ENCODE measurements at places on chromosomes 3 and 15.

DNA sequence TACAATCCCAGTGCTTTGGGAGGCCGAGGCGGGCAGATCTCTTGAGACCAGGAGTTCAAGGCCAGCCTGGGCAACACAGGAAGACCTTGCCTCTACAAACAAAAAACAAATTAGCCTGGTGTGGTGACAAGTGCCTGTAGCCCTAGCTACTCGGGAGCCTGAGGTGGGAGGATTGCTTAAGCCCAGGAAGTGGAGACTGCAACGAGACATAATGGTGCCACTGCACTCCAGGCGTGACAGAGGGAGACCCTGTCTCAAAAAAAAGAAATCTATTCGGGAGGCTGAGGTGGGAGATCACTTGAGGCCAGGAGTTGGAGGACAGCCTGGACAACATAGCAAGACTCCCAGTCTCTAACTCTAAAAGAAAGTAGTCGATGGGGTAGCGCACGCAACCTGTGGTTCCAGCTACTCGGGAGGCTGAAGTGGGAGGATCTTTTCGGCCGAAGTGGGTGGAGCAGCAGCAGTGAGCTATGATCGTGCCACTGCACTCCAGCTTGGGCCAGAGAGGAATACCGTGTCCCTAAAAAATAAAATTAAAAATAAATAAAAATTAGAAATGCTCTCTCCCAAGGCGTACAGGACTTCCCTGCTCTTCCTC, 775 bp downstream of the C3orf33 start:
- peak; percentile 38 for DNase-seq

DNA sequence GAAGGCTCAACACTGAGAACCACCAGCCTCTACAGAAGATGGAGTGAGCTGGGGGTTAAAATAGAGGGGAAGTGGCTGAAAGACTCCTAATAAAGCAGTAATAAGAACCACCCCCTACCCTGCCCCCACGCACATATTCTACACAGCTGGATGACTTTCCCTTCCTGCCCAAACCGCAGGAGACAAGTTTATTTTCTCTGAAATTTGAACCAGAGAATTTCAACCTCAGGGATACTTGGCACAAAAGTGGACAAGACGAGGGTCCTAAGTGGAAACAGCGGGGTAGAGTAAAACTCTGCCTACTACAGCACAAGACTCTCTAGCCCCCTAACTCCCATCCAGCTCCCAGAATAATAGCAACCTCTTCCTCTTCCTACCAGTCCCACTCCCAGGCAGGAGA, 28.4 kb downstream of the USF3 start:
- no peak for DNase-seq

DNA sequence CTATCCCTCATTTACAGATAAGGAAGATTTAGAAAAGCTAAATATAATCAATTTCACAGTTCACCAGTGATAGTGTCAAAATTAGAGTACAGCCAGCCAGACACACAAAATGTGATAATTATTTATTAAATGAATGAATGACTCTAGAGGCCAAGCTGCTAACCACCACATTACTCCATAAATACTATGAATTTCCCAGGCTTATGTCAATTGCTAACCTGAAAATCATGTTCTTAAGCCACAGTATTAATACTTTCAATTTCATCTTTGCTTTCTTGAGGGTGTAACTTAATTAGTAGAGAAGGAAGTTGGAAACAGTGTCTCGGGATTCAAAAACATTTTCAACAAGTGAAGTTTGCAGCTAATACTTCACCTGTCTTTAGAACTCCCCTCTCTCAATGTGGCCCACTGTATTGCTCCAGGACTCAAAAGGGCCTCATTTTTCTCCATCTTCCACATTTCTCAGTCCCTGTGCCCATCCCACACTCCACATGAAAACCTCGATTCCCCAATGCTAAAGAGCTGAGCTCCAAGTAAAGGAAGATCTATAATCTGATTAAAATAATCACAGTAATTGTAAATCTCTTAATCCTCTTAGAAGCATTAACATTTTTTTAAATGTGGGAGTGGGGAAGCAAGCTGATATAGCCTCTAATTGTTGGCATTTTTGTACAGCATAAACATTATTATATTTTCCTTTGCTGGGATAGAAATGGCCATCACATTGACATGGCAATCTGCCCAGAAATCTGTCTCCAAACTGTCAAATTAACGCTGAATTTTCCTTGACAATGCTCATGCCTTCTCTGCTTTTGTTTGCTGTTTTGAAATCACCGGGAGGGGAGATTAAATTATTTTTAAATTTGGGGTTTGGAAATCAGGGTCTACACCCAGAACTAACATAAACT, 765.1 kb downstream of the ROBO1 start:
- DNase-seq, result no peak

GRCh38 chr3:127171721-127172120, 21.2 kb upstream of the PRR23E start:
- no peak for DNase-seq

GRCh38 chr3:177529071-177529550, 331.8 kb upstream of the TBL1XR1 start:
- no peak for DNase-seq

DNA sequence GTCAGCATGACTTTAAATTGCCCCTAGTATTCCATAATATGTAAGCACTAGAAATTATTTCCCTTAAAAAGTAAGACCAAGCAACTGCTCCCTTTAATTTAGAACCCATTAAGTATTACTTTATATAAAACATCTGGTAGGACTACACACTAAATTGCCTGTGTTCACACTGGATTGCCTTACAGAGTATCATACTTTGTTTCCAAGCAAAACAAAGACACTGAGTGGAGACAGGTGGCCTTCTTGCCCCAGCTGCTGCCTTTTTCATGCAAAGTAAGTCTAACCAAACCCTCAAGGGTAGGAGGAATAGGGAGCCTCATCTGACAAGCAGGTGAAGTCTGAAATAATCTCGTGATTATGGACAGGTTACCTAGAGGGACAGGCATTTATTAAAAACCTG, 87.3 kb downstream of the PEX5L start:
- no peak for DNase-seq

DNA sequence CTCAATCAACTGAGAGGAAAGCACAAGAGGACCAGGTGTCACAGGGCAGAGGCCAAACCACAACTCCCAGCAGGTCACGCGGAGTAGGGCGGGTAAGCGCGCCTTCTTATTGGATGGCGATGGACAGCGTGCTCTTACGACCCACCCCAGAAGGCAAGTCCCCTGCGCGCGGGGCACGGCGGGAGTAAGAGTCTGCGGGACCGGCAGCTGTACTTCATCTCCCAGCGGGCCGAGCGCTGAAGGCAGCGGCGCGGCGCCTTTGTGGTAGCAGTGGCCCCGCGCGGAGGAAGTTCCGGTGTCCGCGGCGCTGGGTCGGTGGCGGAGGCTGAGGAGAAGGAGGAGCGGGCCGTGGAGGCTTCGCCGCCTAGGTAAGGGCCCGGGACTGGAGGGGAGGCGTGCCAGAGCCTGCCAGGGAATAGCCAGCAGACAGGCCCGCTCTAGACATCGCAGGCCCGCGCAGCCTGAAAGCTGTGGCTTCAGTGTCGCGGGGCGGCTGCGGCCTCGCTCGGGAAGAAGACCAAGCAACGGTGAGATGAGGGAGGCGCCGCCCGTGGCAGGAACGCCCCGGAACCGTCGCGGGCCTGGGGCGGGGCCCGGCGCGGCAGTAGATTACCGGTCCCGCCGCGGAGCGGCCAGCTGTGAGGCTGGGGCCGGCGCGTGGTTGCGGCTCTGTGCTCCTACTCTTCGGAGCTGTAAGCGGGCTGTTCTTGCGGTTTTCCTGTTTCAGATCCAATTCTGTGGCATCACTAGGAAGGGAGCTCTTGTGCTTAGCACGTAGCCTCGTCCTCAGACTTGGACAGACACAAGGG, at the start of gene RBM6:
Gene RBM6, plus strand, starts transcription at position 293 of the 809 bp plus-strand sequence. CDS start 22,492 bp downstream, outside the sequence.
- peak; percentile 94 for DNase-seq

- no peak for DNase-seq
These were observed 88.6 kb downstream of the GTPBP8 start for GRCh38 chr3:113079218-113079961.

DNA sequence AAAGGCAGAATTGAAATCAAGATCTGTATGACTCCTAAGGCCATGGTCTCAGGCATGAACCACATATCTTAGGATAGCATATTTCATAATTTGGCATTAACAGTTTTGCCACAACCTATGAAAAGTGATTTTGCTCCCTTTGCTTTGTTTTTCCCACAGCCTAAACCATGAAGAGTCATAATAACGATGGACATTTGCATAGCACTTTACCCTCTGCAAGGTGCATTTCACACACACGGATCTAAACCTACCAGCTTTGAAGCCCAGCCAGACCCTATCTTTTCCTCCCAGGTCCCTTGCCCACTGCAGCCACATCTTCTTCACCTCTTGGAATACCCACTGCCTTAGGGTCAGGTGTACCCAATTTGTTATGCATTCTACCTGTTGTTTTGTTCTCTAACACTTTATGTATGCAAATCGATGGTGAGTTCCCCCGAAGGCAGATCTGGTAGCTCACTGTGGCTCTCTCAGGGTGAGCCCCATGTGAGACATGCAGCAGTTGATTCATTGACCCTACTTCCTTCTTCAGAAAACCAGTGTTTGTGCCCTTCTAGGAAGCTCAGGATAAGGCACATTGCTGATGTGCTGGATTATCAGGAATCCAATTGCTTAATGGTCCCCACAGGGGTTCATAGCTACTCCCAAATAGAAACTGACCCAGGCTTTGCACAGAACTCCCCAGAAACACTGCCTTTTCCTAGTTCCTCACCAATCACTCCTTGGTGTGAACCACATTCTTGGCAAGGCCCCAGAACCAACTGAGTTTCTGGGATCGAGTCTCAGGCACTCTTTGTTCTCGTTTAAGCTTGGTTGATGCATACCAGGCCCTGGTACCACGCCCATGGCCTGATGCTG, 8.7 kb downstream of the ARHGAP31 start:
- no peak for DNase-seq

DNA sequence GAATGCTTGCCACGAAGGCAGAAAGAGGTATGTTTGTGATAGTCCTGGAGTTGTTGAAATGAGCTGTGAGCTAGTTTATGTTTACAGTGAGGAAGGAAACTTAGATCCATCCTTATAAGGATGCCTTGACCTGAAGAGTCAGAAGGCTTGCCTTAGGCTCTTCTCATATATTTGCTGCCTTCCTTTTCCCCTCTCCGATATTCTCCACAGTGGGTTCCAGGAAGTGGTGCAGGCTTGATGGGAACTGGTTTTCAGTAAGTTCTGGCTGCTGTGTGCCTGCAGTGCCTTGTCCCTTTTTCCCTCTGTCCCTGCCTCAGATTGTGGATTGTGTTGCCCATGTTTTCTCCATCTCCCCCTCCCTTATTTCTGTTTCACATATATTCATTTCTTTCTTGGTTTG, 287.3 kb upstream of the UBE2E1 start:
- DNase-seq, result no peak

DNA sequence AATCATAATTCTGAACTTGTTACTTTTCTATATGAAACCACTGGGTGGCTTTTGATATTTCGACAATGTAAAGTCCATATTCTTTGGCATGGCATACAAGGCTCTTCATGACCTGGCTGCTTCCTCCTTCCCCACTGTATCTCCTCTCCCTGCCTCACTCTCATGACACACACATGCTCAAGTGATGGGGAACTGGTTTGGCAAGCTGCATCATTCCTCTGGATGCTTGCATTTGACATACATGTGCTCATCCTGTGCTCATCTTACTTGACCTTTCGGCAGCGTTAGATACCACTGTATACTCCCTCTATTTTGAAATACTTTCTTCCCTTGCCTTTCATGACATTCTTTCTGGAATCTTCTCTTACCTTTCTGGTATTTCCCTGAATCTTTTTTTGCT, 51.8 kb upstream of the ZDHHC23 start:
- DNase-seq, result no peak

DNA sequence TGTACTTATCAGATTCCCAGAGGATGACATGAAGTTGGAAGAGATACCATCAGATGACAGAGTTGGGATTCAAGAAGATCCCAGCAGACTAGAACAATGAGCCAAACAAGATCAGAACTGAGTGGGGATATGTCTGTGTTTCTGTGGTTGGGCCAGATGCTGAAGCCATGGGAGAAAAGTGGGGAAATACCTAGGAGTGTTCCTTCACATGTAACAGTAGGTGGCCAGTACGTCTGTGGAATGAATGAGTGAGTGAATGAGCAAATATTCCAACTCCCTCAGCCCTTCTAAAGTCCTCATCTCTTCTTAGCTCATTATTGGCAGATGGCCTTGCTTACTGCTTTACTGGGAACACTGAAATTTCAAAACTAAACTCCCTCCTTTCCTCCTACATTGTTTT, 32.2 kb upstream of the GREM1 start:
- no peak for DNase-seq

GRCh38 chr3:184679056-184679816, 32.6 kb downstream of the MAGEF1 start:
- no peak for DNase-seq

DNA sequence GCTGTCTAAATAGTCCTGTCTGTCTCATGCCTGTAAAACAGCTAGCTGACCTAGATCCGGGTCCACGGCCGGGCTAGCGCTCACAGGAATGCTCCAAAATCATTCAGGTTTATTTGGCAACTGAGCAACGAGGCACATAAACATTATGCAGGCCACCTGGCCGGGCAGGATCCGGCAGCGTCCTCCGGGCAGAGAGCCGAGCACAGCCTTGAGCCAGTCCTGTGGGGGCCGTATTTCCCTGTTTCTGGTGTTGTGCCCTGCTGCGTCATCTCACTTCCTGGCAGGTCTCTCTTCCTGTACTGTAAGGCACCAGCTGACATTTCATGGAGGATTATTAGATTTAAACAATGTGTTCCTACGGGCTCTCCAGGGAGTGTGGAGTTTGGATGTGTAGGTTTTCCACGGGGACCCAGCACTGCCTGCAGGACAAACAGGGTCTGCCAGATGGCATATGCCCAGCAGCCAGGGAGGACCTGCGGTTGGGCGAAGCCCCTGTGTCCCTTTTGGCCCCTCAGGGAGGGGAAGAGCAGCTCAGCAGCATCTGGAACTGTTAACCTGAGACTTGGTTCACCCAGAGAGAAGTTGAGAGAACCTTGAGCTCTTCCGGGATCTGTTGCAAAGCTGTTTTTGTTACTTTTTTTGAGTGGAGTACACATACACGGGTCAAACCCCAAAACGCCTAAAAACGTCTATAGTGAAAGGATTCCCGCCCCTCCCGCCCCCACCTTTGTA, 16.6 kb upstream of the LRRK1 start:
- no peak for DNase-seq

DNA sequence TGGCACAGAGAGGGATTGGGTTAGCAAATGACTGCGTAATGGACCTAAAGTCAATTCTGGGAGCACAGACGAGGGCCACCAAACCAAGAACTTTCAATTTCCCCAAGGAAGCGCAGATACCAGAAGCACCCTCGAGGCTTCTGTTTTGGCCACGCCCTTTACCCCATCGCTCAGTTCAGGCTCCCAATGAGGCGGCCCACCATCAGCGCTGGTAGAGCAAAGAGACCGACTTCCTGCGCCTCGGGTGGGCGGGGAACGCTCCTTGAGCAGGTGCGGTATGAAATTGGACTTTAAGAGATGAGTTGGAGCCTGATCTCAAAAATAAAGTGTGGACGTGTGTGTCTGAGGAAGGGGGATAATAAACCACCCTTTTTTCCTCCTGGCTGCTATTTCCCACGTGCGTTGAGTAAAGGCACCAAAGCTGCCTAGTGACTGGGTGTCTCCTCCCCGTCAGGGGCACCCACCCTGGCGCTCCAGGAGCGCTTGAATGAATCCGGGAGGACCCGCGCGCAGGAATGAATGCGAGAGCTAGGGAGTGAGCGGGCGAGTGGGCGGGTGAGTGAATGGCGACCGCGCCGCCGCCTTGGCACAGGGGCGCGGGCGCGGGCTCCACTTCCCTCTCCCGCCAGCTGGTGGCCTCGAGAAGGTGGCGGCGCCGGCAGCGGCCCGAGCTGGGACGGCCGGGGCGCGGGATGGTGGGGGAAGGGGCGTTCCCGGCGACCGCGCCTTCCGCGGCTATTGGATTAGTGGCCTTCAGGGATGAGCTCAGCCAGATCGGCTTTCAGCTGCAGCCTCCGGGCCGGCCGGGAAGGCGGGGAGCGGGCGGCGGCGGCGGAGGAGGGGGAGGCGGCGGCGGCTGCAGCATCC, at the start of gene SPSB4:
Gene SPSB4, plus strand, starts transcription at position 772 of the 867 bp plus-strand sequence. CDS start 14,758 bp downstream, outside the sequence.
- no peak for DNase-seq

Data from CD4-positive, alpha-beta T cell treated with Interleukin-2 at 100 ng/mL for 4 hours (primary cell).